ENCODE measurements at places on chromosomes 13 and 19.

DNA sequence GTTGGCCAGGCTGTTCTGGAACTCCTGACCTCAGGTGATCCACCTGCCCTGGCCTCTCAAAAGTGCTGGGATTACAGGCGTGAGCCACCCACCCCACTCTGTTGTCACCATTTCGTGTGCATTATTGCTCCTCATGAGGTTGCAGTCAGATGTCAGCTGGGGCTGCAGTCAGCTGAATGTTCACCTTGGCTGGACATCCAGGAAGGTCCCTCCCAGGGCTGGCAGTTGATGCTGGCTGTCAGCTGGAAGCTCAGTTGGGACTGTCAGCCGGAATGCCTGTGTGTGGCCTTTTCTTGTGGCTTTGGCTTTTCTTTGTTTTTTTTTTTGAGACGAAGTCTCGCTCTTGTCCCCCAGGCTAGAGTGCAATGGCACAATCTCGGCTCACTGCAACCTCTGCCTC is 6.6 kb downstream of the MEGF8 start:
- no peak for DNase-seq

- DNase-seq = no peak
Observed at GRCh38 chr13:50025436-50025835, 10.2 kb downstream of the KCNRG start.

GRCh38 chr19:398719-399118 is 10.2 kb downstream of the C2CD4C start:
- DNase-seq = no peak

DNA sequence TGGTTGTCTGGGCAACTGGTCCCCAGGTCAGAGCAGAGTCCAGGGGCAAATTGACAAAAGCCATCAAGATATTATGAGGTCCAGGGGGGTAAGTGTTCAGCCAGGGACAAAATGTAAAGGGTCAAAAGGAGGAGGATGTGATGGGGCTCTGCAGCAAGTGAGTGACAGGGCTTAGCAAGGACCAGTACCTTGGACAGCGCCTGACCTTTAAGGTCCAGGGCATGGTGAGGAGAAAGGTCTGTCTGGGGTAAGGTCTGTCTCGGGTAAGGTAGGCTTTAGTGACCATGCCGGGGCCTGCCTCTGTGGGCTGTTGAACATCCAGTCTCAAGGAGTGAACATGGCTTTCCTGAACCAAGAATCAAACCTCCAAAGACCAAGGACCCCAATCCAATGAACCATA is 6.3 kb upstream of the ZNF358 start:
- no peak for DNase-seq

DNA sequence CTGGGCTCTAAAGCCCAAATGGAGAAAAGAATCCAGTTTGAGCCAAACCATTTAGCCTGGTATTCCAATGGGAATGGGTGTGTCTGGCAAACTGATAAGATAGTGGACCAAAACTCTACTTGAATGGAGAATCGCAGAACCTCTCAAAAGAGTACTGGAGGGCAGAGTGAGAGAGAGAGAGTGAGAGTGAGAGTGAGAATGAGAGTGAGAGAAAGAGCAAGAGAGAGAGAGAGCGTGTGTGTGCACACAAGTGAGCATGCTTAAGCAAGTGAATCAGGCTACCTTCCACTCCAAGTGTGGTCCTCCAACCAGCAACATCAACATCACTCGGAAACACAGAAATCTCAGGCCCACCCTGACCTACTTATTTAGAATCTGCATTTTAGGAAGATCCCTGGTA is 58.8 kb downstream of the UQCRFS1 start:
- no peak for DNase-seq

- no peak for DNase-seq
Observed at GRCh38 chr13:75770592-75771011, 134.5 kb downstream of the LMO7 start.

- DNase-seq = no peak
Observed at GRCh38 chr13:47917022-47917574, 84.0 kb downstream of the SUCLA2 start.

DNA sequence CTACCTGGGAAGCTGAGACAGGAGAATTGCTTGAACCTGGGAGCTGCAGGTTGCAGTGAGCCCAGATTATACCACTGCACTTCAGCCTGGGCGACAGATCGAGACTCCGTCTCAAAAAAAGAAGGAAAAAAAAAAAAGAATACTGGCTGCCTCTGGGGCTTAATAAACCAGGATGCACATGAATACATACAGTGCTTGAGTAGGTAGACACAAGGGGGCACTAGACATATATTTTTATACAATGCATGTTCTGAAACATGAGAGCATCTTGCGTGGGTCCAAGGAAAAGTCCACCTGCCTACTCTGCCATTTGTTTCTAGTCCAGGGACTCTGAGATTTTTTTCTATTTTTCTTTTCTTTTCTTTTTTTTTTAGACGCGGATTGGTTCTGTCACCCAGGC is 31.2 kb downstream of the KEAP1 start:
- DNase-seq = no peak

Data from stimulated activated naive CD4-positive, alpha-beta T cell (primary cell).